ENCODE measurements at places on chromosomes 16 and 17.

DNA sequence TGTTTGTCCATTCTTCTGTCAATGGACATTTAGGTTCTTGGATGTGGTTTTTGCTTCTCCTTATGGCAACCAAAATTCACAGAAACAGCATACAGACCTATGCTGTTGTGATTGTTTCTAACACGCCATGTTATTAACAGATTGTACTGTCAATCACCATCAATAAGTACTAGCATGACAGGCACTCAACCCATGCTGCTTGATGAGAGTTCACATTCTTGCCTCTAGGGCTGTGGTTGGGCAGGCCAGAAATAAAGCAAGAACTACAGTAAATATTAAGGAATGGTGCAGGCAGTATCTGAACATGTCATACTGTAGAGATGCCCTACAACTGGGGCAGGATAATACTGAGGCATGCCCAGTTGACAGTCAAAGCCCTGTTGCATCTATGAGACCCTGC lies 171.2 kb upstream of the ZFHX3 start:
- no peak for DNase-seq

GRCh38 chr17:385836-386140 lies 33.2 kb upstream of the RPH3AL start:
- no peak for DNase-seq

DNA sequence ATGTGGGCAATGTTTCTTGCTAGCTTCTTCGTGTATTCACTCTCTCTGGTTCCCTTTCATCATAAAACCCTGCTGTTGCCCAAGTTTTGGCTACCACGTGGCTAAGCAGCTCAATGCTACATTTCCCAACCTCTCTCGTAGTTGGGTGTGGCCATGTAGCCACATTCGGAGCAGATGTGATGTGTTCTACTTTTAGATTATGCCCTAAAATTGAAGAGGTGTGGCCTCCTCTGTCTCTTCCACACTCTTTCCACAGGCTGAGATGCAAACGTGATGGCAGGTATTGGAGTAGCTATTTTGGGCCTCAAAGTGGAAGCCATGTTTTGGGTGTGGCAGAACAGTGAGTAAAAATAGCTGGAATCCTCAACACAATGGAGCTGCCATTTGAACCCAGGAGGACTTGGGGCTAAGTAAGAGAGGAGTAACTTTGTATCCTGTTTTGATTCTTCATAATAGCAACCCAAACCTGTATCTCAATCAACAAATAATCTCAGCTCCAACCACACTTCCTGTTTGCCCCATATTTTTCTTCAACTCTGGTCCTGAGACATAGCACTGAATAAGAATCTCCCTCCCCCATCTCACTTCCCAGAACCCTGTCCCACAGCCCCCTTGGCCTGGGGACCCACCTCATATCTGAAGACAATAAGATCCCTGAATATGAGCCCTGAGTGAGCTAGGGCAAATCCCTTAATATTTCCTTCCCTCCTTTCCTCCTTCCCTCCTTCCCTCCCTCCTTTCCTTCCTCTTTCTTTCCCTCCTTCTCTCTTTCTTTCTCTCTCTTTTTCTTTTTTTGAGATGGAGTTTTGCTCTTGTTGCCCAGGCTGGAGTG lies 4.0 kb downstream of the NUPR1 start:
- DNase-seq, result no peak

DNA sequence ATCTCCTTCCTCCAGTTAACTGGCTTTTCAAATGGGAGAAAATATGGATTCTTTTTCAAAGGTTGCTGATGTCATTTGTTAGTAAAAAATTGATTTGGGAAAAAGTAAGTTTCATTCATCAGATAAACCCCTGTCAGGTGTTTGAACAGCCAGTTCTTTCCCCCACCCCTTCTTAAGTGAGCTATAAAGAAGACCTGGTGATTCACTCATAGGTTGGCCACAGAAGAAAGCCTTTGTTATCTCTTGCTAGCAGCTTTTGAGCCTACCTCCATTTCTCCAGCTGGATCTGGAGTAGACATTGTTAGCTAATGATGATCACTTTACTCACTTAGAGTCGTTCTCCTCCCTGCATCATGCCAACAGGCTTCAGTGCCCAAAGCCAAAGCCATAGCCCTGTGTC lies 63.0 kb downstream of the NLK start:
- no peak for DNase-seq

- DNase-seq, result no peak
Observed at GRCh38 chr17:63035695-63036094, 69.7 kb downstream of the TANC2 start.

DNA sequence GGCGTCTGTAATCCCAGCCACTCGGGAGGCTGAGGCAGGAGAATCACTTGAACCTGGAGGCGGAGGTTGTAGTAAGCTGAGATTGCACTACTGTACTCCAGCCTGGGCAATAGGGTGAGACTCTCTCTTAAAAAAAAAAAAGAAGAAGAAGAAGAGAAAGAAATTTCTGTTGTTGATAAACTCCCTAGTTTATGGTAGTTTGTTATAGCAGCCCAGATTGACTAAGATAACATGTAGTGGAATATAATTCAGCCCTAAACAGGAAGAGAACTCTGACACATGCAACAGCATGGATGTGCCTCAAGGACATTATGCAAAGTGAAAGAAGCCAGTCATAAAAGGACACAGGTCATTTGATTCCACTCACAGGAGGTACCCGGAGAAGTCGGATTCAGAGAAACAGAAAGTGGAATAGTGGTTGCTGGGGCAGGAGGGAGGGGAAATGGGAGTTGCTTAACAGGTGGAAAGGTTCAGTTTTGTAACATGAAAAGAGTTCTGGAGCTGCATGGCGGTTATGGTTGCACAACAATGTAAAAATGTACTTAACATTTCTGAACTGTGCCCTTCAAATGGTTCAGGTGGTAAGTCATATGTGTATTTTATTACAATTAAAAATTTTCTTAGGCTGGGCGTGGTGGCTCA lies 26.0 kb upstream of the PRM1 start:
- no peak for DNase-seq

GRCh38 chr17:83127431-83128160 lies 48.2 kb downstream of the METRNL start:
- peak; percentile 54 for DNase-seq

DNA sequence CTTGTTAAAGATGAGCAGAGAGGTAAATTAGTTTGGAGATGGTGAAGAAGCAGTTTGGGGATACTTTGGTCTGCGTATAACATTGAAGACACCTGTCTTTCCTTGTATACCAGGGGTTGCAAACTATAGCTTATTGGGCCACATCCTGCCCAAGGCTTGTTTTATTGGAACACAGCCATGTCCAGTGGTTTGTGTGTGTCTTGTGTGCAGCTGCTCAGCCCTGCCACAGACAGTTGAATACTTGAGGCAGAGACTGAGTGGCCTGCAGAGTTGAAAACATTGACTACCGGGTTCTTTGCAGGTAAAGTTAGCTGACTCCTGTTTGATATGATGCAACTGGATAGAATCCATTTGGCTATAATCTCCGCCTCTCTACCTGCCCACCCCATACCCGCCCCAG lies 224.4 kb downstream of the PRKCA start:
- no peak for DNase-seq

DNA sequence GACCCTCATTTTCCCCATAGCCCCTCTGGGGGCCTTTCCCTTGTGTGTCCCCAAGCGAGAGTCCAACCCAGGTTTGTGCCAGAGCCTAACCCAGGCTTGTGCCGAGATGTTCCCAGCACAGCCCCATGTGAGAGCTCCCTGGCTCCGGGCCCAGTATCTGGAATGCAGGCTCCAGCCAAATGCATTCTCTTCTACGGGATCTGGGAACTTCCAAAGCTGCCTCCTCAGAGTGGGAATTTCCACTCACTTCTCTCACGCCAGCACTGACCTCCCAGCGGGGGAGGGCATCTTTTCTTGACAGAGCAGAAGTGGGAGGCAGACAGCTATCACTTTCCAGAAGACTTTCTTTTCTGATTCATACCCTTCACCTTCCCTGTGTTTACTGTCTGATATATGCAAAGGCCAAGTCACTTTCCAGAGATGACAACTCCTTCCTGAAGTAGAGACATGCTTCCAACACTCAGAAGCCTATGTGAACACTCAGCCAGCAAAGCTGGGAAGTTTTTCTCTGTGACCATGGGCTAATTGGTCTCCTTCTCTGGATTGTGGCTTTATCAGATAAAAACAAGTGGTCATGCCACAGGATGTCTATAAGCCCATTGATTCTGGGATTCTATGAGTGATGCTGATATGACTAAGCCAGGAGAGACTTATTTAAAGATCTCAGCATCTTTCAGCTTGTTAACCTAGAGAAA lies 2.5 kb upstream of the CCL2 start:
- DNase-seq, result no peak

DNA sequence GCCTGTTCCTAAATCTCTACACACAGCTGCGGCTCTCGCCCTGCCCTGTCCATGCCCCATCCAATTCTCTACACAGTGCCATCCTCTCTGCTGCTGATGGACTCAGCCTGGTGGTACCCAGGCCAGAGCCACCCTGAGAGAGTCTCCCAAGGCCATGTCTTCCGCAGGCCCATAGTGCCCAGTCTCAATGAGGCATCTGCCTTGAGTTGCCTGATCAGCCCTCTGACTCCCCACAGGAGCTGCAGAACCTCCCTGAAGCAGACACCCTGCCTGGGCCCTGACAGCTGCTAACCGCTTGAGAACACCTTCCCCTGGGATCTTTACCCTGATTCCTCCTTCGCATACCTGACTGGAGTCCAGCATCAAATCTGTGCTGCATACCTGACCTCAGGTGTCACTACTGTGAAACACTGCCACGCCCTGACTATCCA lies 13.3 kb downstream of the TSPOAP1 start:
- DNase-seq, result peak; percentile 55

GRCh38 chr16:1903220-1903574 lies 15.0 kb downstream of the HS3ST6 start:
- DNase-seq, result no peak

DNA sequence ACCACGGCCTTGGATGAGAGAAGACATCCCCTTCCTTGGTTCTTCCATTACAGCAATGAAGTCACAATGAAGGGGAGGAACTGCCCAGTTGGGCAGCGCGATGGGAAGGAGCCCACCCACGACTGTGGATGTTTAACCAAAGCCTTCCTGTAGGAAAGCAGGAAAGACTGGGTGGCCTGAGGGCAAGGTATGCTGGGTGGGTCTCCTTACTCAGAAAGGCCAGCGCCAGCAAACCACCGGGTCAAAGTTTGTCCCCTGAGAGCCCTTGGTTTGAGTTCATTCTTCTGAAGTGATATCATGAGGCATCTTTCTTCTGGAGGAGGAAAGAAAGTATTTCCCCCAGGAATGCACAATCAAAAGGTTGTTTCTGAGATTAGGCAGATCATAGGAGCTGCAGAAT lies 105.2 kb downstream of the C16orf95 start:
- DNase-seq, result no peak

DNA sequence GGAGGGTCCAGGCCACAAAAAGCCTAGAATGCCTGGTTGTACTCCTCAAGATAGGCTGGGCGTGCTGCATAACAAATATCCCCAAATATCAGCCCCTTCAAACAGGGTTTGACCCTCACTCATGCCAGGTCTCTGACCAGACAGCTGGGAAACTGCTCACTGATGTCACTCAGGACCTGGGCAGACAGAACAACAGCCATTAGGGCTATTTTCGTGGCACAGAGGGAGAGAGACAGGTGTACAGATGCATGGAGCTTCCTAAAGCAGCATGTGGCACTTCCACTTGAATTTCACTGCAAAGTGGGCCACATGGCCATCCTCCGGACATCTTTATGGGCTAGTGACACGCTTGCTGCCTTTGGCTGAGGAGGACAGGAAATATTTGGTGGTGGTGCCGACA lies 73.1 kb downstream of the SREBF1 start:
- DNase-seq, result no peak

DNA sequence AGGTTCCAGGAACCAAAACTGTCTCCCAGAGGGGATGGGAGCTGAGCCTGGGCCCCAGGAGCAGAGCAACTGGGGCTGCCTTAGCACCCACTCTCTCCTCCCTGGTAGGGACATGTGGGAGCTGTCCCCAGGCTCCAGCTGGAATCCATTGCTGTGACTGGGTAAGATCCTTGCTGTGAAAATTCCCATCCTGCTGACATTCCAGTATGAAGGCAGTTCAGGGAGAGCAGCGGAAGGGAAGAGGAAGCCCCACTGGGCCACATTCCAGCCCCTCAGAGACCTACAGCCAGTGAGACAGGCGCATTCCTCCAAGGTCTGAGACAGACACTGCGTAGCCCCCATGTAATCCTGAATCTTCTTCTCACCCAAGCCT lies 24.2 kb downstream of the MYO18A start:
- no peak for DNase-seq

DNA sequence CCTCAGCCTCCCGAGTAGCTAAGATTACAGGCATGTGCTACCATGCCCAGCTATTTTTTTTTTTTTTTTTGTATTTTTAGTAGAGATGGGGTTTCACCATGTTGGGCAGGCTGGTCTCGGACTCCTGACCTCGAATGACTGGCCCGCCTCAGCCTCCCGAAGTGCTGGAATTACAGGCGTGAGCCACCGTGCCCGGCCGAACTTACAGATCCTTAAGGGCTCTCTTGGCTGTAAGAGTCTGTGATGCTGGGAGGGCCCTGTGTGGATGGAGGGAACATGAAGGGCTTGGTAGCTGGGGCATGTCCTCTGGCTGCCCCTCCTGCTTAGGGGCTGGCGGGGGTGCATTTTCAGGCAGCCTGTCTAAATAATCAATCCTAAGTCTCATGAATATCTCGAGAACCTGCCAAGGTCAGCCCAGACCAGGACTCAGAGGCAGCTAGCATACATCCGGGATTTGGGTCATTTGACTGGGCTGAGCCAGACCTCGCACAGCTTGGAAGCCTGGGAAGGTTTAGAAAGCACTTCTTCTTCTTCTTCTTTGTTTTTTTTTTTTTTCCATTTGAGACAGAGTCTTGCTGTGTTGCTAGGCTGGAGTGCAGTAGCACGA lies 17.1 kb downstream of the SPNS3 start:
- DNase-seq, result no peak

DNA sequence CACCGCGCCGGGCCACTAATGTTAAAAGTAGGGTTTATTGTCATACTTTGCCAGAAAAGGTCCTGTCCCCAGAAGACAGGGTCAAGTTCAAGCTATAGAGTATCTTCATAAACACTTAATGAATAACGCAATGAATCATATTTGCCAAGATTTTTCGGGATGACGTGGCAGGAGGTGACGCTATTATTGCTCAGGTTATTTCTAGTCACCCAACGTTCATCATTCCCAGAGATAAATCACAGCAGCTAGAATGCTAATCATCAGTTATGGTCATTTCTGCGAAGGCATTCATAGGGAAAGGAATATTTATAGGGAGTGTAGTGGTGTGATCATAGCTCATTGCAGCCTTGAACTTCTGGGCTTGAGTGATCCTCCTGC lies 2.0 kb downstream of the TMC5 start:
- no peak for DNase-seq

- no peak for DNase-seq
Observed at GRCh38 chr17:32807577-32807976, 69.3 kb downstream of the MYO1D start.
